ENCODE measurements at places on chromosomes 11 and 22.

- DNase-seq: no peak
These were observed 9.7 kb downstream of the LRRC10B start for GRCh38 chr11:61518032-61518795.

DNA sequence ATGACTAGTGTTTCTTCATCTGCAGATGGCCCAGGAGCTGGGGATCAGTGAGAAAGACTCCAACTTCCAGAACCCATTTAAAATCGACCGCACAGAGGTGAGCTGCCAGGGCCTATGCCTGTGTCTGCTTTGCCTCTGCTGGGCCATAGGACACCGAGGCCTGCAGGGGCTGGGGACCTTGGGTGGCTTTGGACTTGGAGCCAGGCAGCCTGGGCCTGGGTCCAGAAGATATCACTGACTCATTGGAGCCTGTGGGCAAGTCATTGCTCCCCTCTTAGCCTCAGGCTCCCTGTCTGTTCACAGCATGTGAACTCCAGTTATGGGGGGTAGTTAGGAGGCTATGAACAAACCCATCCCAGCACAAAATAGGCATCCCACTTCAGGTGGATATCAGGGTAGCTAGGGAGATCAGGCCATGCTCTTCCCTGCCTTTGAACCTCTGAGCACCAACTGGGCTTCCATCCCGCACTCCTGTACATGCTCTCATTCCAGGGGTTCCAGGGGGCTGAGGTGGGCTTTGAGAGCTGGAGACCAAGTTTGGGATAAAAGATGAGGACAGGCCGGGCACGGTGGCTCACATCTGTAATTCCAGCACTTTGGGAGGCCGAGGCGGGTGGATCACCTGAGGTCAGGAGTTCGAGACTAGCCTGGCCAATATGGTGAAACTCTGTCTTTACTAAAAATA lies 13.4 kb downstream of the CCDC134 start:
- DNase-seq: no peak

DNA sequence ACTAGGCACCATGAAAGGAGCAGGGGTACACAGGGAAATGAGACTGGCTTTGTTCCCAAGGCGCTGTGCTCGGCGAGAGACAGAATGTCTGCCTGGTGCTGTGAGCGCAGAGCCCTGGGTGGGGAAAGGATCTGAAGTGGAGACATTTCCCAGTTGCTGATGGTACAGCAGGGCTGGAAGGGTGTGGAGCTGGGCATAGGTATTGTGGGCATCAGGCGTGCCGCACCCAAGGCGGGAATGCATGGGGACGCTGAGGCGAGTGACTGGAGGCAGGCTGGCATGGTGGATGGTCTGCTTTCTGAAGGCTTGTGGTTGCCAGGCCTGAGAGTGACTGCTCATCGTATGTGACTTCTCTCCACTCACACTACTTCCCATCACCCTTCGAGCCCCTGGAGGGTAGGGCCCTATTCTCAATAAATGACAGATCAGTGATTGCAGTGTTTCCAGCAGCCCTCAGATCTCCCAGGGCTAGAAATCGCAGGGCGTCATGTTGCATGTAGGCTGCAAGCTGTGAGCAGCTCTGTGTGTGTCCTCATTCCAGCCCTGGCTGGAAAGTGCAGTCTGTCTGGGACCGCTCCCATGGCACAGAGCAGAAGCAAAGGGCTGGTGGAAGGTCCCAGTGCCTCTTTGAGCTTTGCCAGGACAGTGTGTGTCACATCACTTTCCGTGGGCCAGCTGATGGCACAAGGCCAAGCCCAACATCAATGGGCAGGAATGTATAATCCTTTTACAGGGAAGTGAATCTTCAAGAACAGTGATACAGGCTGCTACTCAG lies 67.7 kb downstream of the TBC1D22A start:
- no peak for DNase-seq

DNA sequence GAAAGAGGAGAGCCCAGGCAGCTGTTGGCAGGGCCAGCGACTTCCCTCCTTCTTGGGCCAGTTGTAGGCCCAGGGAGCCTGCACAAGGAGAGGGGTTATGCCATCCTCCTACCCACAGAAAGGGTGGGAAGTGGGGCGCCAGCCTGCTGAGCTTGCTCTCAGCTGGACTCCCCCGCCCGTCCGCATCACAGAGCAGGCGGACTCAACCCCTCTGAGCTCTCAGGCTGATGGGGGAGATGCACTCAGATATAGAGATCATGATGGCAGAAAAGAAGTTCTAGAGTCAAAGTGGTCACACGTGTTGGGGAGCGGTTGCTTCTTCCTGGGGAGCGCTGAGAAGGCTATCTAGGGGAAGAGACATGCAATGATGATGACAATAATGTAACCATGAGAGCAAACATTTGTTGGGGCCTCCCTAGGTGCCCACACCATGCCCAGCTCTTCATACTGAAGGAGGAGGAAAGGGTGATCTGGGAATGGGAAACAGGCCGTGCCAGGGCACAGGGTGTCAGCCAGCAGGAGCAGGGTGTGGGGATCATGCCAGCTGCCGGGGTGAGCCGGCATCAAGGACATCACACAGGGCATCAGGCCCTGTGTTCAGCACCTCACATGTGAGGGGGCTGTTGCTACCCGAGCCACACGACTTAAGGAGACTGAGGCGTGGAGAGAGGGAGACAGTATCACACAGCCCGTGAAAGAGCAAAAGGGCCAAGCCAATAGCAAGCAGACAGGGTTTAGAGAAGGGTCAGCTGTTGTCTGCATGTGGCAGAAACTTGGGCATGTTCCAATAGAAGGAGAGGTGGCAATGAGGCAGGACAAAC lies 7.7 kb downstream of the SLC35E4 start:
- no peak for DNase-seq

DNA sequence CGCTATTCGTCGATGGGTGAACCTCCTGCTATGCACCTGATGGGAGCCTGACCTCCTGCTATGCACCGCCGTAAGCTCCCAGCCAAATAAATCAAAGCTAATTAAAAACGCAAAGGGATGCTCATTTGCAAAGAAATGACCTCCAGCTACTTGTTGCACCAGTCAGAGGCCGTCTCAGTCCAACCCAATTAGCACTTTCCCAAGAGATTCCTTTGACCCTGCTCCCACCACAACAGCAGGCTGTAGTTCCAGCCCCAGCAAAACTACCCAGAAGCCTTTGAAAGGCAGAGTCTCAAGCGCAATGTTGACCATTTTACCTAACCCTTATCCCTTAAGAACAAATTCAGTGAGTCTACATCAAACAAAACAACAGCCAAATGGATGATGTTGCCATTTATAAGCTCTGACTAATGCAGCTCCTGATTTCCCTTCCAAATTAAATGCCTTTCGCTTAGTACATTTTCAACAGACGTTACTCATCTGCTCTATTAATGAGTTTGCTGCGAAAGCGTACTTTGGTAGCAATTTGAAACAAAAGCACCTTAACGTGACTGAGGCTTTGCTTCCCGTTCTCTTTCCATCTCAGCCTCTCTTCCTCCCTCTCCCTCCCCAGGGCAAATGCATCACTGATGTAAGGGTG lies 17.2 kb upstream of the BSX start:
- DNase-seq: no peak

GRCh38 chr11:34235189-34235588 lies 122.6 kb downstream of the ABTB2 start:
- no peak for DNase-seq

DNA sequence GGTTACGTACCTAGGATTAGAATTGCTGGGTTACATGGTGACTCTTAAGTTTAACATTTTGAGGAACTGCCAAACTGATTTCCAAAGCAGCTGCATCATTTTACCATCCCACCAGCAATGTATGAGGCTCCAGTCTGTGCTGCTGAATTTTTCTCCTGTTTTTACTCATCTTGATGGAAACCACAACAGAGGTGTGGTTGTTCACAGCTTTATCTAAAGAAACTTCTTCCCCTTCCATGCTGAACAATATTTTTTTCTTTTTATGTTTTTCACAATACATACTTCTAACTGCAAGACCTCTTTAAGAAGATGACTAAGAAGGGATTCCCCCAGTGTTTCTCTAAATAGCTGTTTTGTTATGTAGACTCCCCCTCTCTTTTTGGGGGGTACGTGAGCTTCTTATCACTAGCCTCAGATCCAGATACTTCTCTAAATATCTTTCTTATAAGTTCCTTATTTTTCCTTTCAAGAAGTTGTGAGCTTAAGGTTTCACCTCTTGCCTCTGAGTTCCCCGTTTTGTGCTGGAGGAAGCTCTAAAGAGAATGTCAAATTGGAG lies 24.0 kb downstream of the TCP11L1 start:
- no peak for DNase-seq

- no peak for DNase-seq
These were observed 19.8 kb downstream of the FAM118A start for GRCh38 chr22:45329530-45329936.

- no peak for DNase-seq
These were observed 1.7 kb downstream of the PDE3B start for GRCh38 chr11:14645015-14645912.

GRCh38 chr11:9459667-9460321 lies 1.0 kb upstream of the ZNF143 start:
- DNase-seq: no peak

DNA sequence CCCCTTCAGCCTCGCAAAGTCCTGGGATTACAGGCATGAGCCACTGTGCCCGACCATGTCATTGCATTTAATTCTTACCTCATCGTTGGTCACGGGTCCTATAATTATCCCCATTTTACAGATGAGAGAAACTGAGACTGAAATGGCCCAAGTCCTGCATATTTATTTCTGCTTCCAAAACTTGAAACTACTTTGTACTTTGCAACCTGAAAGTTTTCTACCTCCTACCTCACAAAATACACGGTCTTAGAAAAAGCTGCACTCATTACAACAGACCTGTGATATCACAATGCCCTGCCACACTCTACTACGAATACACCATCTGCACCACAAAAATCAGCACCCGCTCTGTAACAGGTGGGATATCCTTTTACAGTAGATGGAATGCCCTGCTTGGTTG lies 189.1 kb downstream of the ADAMTS15 start:
- DNase-seq: no peak

DNA sequence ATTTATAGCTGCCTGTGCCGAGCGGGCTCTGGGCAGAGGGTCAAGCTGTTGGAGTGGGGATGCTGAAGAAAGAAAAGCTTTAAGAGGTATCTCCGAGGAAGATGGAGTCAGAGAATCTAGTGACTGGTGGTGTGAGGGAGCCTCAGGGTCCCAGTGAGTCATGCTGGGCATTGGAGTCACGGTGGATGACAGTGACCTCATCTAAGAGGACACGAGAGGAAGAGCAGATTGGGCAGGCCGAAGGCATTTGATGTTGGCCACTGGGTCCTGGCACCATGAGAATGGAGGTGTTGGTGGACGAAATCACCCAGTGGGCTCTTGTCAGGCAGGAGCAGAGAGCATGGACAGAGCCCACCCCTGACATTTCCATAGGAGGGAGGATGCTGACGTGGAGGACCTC lies 68.4 kb downstream of the TBC1D22A start:
- DNase-seq: no peak

DNA sequence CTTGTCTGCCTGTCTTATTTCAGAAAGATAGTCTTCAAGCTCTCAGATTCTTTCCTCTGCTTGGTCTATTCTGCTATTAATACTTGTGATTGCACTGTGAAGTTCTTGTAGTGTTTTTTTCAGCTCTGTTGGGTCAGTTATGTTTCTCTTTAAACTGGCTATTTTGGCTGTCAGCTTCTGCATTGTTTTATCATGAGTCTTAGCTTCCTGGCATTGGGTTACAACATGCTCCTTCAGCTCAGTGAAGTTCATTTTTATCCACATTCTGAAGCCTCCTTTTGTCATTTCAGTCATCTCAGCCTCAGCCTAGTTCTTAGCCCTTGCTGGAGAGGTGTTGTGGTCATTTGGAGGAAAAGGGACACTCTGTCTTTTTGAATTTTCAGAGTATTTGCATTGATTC lies 15.5 kb upstream of the DEPDC7 start:
- DNase-seq: no peak

DNA sequence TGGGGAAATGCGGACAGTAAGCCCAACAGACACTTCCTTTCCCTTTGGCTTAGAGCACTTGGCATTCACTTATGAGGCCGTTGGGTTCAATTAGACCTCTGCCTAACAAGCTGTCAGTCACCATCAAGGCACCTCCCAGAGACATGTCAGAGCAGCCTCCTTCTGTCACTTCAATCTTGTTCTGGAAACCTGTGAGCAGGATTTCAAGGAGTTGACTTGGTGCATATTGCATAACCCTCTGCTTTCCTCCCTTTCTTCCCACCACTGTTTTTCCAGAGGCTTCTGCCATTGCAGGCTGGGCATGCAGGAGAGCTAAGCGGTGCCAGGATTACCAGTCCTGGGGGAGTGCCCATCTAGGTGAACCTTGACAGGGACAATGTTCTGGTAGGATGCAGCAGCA lies 484.2 kb upstream of the LRRC4C start:
- DNase-seq: no peak

- no peak for DNase-seq
These were observed 1.0 kb upstream of the TANGO2 start for GRCh38 chr22:20019661-20020532.

DNA sequence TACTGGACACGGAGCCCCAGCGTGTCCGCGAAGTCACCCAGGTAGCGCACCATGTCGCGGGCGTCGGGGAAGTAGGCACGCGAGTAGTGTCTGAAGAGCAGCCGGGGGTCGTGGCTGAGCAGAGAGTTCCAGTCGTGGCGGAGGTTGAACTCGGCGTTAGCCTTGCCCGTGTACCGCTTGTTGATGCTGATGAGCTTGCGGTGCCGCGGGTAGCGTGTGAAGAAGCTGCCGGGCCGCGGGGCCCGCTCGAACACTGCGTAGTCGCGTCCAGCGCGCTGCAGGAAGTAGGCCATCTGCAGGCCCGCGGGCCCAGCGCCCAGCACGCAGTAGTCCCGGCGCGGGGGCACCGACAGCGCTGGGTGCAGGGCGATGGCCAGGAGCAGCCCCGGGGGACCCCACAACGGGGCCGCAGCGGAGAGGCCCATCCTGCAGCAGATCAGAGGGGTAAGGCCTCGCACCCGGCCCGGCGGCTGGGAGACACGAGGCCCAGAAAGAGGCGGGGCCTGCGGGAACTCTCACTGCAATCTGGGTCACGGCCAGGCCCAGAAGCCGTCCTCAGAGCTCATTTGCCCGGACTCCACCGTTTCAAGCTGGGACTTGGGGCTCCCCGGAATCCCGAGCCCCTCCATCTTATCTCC lies 723 bp downstream of the FOXRED2 start:
- DNase-seq: no peak

DNA sequence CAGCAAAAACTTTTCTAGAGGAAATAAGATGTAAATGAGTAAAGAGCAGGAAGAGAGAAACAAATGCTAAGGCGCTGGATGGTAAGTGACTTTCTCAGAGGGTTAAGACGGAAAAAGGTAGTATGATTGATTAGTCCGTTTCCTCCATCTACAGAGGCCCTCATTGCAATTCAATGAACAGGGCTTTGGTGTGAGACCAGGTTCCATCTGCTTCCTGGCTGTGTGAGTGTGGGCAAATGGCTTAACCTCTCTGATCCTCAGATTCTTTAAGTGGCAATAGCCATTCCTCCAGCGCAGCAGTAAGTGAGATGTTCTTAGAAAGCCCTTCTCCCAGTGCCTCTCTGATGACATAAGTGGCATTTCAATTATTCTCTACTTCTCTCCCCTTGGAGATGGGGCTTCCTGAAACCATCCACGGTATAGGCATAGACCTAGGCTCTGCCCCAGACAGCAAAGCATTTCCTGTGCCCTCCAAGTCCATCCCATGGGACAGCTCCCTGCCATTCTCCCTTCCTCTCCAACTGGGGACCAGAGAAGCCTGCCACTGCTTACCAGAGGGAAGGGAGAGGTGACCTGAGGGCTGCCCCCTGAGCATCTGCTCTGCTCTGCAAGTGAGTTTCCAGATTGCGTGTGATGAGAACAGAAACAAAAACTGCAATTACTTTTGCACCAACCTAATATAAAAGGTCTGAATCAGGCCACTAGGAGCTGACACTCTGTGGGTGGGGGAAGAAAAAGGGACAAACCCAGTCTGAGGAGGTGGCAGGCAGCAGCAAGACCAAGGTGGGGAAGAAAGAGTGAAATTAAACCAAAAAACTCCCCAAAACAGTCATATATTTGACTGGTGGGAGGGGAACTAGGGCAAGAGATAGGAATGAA lies 12.7 kb upstream of the CD44 start:
- peak; percentile 17 for DNase-seq

Data from activated naive CD8-positive, alpha-beta T cell treated with anti-CD3 and anti-CD28 coated beads, Interleukin-2, amount 50 U/mL, for 16 hours (primary cell).